ENCODE measurements at places on chromosomes 4 and X.

DNA sequence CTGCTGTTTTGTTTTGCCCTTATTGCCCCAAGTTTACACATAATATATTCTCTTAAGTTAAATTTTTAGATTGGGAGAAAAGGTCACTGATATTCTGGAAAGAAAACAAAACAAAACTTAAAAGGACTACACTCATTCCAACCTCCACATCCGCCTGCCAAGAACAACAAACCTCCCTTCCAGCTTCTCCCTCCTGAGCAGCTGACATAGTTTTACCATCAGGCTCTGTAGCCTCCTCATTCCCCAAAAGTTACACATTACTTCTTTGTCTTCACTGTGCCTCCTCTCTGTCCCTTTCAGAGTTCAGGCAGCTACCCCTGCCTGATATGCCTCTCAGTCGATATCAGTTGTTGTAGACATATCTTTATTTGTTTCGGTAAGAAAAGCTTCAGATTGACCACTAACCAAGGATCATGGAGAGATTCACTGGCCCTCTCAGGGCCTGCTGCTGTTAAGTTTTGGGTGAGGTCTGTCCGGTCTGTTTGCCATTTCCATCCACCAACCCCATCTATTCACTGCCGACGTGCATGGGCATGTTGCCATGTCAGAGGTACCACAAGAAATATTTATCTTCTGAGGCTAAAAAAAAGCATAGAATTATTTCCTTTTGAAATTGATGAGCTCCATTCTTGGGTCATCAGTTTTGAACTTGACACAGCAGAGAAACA is 164.1 kb downstream of the GASK1B start:
- DNase-seq: no peak

- DNase-seq: no peak
Observed at GRCh38 chrX:1094566-1095333, 117.7 kb downstream of the CRLF2 start.

DNA sequence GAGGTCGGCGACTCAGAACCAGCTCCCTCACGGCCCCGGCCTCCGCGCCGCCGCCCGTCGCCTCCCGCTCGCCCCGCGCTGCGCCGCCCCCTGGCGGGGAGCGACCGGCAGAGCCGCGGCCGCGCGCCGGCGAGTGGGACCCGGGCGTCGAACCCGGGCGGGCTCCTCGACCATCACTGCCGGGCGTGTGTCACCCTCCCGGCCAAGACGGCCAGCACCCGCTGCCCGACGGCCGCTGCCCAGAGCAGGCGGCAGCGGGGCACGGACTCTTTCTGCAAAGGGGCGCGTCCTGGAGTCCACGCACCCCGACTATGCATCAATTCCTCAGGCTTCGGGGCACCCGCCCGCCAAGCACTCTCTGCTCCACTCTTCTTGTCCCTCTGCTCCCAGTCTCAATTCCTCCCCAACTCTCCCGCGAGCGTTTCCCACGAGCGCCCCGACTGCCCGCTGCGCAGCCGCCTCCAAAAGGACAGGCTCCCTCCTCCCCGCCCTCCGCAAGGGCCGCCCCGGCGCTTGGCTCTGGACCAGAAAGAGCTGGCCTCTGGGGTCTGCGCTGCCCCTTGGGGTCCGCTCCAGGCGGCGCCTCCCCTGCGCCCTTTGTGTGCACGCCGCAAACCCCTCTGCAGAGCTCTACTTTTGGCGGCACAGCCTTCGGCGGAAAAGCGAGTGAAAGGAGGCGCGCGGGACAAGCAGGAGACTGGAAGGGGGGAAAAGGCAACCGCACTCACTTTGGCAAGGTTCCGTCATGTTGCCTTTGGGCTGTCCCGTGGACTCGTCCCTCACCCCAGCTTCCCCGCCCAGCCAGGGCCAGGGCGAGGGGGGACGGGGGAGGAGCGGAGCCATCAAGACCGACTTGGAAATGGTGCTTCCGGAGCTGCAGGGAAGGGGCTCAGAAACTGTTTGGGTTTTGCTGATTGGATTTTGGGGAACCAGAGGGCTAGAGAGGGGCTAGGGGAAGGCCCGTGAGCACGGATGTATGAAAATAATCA is 1.0 kb downstream of the PDE5A start:
- DNase-seq: peak; percentile 19

DNA sequence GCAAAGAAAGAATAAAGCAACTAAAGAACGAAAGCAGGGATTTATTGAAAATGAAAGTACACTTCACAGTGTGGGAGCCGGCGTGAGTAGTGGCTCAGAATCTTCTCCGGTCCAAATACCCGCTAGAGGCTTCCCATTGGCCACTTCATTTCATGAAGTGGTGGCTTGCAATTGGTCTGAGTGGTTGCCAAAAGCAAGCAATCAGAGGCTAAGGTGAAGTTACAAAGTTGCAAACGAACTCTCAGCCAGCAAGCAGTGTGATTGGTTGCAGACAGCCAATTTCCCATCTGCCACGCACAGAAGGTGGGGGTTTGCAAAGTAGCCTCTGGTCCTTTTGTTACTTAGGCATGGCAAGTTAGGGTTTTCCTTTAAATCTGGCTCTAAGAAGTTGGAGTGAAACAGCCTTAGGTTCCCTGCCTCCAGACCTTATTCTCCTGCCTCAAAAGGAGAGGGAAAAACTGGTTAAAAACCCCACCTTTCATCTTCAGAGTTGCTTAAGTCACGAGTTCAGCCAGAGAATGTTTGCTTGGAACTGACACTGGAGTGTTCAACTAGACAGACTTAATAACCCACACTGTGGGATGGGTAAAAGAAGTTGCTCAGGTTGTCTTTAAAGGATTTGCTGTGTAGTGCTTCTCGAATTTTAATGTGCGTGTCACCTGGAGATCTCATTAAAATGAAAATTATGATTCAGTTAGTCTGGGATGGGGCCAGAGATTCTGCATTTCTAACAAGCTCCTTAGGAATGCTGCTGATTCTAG is 6.9 kb upstream of the CLOCK start:
- DNase-seq: no peak

- no peak for DNase-seq
Observed at GRCh38 chr4:121654738-121655137, 42.0 kb downstream of the ANXA5 start.

- no peak for DNase-seq
Observed at GRCh38 chrX:13888284-13888683, 71.4 kb upstream of the GPM6B start.

DNA sequence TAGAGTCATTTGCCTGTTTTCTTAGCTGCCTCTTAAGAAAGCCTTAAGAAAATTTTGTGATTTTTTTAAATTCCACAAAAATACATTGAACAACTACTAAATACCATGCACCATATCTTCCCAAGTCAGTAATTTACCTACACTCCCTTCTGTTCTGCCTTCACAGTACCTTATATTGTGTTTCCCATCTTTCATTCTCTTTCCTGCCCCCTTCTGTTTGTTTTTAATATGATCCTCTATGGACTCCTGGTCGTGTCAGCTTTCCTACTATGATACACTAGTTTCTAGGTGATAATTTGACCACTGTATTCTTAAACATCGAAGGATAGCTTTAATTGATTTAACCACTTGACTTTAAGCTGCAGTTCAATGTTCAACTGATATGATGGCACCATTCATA is 297.7 kb upstream of the HAND2 start:
- DNase-seq: peak; percentile 4

All from HCT116 (cell line).